Stimulated activated CD4-positive, alpha-beta T cell treated with anti-CD3 and anti-CD28 coated beads, Interleukin-1b, Interleukin-23, amount 100 ng/mL, for 1 hour (primary cell): ENCODE measurements at places on chromosomes 16 and 17.

- DNase-seq: no peak
Observed at GRCh38 chr17:61764846-61765245, 98.5 kb downstream of the BRIP1 start.

GRCh38 chr16:675884-676564 is 553 bp downstream of the RHBDL1 start:
- DNase-seq: no peak

- no peak for DNase-seq
Observed at GRCh38 chr17:69434164-69434579, 19.7 kb downstream of the MAP2K6 start.

DNA sequence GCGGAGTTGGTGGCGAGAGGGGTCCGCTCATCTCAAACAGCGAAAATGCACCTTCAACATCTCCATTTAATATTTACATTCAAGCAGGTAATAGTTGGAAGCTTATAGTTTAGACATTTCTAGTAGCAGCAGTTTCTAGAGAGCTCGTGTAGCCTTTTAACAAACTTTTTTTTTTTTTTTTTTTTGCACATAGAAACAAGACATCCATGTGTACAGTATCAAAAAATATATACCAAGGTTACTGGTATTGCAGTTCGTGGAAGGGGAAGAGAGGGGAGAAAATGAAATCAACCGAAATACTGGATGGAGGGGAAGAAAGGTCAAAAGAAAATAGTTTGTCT is 6.2 kb downstream of the CBX4 start:
- DNase-seq: no peak

- DNase-seq: no peak
Observed at GRCh38 chr16:88484505-88485365, 31.7 kb downstream of the ZFPM1 start.

- no peak for DNase-seq
Observed at GRCh38 chr17:51346218-51346982, 86.1 kb downstream of the UTP18 start.

- no peak for DNase-seq
Observed at GRCh38 chr16:3787924-3788661, 70.8 kb upstream of the TRAP1 start.

DNA sequence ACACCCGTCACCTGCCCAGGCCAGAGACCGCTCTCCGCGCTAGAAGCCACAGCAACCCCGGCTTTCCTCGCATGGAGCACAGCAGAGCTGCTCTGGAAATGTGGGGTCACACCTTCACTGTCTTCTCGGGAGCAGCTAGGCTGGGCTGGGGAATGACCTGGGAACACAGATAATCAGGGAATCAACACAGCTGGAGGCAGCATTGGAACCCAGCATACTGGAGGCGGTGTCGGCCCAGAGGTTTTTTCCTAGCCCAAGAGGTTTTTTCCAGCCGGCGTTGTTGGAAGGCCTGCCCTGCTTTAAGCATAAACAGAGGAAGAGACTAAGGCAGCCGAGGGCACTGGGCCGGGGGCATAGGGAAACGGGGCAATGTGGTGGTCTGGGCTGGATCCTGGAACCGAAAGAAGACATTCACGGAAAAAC is 791 bp upstream of the PLD6 start:
- DNase-seq: no peak

- DNase-seq: no peak
Observed at GRCh38 chr17:39701784-39702422, 2.0 kb downstream of the ERBB2 start.

DNA sequence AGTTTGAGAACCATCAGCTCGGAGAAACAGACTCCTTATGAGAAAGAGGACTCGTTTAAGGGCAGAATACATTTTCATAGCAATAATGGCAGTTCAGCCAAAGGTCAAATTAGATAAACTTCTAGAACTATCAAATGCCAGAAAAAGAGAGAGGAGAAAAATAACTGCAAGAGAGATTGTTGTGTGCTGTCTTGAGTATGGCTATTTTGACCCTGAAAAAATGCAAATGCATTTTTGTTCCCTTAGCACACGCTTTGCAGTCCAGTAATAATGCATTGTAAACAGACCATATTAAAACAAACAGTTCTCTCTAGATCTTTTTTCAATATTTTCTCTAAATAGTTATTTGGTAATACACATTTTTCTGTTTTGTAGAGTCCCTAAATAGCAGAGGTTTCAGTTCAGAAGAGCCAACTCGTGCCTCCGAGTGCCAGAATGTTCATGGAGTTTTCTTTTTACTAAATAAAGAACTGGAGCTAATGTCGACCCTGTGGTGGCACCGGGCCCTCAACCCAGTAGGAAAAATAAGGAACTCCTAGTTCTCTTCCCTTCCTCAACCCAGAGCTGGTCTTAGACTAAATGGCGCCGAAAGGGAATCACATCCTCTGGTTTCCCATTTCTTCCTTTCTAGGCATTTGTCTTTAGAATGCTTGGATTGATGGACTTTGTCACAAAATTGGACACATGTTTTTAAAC is 298.0 kb downstream of the MAP2K4 start:
- DNase-seq: no peak

GRCh38 chr17:67385122-67385988 is 8.3 kb downstream of the PITPNC1 start:
- DNase-seq: no peak

GRCh38 chr16:78748220-78748929 is 648.9 kb downstream of the WWOX start:
- DNase-seq: no peak
